ENCODE measurements at places on chromosomes 5 and 9.

- DNase-seq, result no peak
Observed at GRCh38 chr5:78727786-78728761, 79.5 kb upstream of the LHFPL2 start.

DNA sequence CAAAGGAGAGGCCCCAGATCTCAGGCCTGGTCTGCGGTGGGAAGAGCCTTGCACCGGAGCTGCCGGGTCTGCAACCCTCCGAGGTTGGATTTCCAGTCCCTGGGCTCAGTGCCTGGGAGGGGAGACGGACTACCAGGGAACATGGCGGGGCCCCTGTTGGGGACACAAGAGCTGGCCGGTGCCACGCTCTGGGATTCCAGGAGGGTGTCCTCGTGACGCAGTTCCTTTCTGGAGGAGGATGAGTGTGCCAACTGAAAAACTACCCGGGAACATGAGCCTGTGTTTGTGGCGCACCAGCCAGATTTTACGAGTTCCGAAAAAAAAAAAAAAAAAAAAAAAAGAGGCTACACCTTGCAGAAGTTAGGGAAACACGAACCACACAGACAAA is 9.0 kb downstream of the NRARP start:
- no peak for DNase-seq

DNA sequence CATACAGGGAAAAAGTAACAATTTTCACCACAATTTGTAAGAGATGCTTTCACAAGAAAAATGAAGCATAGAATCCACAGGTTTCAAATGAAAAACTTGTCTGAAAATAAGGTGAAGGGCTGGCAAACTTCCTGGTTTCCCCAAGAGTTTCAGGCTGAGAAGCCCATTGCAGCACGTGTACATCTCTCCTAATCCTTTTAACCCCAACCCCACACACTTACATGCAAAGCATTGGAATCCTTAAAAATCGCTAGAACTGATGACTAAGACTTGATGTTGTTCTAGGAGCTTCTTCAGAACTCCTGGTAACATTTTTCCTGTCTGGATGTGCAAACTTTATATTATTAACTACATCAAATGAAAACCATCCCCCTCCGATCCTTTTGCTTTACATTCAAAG is 317.8 kb upstream of the RGMB start:
- no peak for DNase-seq

- no peak for DNase-seq
Observed at GRCh38 chr5:5583023-5583765, 160.7 kb downstream of the ICE1 start.

DNA sequence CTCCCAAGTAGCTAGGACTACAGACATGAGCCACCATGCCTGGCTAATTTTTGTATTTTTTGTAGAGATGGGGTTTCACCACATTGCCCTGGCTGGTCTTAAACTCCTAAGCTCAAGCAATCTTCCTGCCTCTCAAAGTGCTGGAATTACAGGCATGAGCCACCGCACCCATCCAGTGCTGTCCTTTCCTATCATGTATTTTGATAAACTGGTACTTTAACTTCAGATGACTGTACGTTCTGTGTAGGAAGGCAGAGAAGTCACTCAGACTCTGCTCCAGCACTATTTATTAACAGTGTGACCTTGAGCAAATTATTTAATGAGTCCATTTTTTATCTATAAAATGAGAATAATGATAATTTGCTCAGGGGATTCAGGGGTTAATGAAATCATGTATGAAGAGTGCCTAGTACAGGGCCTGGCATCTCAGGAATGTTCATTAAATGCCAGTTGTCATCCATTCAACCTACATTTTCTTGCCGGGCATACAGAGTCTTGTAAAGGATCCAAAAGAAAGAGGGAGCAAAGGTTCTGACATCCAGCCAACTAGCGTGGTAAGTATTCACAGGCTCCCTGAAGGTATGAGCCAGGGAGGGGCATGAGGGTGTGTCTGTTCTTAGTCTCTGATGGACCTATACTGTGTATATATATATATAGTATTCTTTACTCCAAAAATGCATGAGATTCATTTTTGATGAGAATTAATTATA is 201.9 kb downstream of the PBX3 start:
- DNase-seq, result no peak

GRCh38 chr5:33049298-33049697 is 338.2 kb downstream of the NPR3 start:
- DNase-seq, result no peak

GRCh38 chr9:83182071-83182470 is 119.1 kb upstream of the RASEF start:
- DNase-seq, result no peak

GRCh38 chr9:137224830-137225694 is at the start of gene CYSRT1:
Gene CYSRT1 (plus strand): TSS chr9:137225174. CDS start chr9:137225622, 448 bp downstream.
- no peak for DNase-seq

DNA sequence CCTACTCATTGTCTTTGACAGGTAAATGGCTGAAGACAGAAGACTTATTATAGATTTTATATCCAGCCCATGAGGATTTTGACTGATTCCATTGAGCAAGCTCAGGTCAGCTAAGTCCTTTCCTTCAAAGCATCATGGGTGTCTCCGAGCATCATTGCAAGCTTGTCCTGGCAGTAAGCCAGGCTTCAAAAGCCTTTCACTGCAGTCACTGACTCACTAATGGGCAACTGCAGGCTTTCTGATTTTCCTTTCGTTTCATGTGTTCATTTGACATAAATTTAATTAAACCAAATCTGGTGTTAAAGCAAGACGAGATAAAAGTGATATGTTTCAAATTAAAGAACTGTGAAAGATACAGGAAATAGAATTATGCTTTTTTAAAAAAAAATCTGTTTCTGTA is 426.2 kb downstream of the ANXA1 start:
- DNase-seq, result no peak

DNA sequence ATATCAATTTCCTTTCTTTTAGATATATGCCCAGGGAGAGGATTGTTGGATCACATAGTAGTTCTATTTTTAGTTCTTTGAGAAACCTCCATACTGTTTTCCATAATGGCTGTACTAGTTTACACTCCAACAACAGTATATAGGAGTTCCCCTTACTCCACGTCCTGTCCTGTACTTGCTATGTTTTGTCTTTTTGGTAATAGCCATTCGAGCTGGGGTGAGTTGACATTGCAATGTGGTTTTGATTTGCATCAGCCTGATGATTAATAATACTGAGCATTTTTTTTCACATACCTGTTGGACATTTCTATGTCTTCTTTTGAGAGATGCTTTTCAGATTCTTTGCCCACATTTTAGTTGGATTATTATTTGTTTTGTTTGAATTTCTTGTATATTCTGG is 445.9 kb downstream of the NTRK2 start:
- no peak for DNase-seq

- DNase-seq, result no peak
Observed at GRCh38 chr5:179345433-179346321, at the start of gene ADAMTS2. Gene ADAMTS2 (minus strand): TSS chr5:179345461. CDS start chr5:179345328, 133 bp downstream.

DNA sequence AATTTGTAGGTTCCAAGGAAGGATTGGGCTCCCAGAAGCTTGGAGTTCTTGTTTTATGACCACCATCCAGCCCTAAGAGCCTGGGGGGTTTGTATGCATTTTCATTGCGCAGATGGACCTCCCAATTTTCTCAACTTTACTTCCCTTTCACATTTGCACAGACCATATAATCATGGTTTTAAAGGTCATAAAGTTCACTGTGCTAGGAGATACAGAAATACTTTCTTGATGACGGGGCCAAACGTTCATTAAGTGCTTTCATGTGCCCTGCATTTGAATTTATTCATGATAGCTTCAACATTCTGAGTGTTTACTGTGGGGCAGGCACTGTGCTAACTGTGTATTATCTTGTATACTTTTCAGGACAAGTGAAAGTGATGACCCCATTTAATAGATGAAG is 51.5 kb downstream of the WWC1 start:
- DNase-seq, result no peak

DNA sequence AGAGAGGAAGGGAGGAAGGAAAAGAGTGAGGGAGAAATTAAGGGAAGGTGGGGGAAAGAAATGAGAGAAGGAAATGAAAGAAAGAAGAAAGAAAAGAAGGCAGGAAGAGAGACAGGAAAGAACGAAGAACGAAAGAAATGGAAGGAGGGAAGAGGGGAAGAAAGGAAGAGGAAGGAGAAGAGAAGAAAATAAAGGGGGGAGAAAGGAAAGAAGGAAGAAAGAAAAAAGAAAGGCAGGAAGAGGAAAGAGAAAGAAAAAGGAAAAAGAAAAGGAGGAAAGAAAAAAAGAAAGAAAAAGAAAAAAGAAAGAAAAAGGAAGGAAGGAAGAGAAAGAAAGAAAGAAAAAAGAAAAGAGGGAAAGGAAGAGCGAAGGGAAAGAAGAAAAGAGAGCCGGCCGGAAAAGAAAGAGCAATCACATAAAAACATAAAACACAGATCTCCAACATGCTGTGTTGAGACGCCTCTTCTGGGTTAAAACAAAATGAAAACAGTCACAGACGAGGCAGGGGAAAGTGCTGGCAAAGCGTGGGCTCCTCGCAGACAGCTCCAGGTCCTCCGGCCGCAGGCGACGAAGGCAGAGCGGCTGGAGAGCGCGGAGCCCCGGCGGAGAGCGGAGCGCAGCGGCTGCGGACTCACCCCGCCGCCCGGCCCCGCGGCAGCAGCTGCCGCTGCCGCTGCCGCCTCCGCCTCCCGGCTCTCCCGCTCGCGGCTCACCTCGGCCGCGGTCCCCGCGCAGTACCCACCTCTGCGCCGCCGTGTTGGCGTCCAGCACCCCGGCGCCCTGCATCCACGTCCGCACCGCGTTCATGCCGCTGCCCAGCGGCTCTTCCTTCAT is 896 bp downstream of the EBF1 start:
- no peak for DNase-seq

DNA sequence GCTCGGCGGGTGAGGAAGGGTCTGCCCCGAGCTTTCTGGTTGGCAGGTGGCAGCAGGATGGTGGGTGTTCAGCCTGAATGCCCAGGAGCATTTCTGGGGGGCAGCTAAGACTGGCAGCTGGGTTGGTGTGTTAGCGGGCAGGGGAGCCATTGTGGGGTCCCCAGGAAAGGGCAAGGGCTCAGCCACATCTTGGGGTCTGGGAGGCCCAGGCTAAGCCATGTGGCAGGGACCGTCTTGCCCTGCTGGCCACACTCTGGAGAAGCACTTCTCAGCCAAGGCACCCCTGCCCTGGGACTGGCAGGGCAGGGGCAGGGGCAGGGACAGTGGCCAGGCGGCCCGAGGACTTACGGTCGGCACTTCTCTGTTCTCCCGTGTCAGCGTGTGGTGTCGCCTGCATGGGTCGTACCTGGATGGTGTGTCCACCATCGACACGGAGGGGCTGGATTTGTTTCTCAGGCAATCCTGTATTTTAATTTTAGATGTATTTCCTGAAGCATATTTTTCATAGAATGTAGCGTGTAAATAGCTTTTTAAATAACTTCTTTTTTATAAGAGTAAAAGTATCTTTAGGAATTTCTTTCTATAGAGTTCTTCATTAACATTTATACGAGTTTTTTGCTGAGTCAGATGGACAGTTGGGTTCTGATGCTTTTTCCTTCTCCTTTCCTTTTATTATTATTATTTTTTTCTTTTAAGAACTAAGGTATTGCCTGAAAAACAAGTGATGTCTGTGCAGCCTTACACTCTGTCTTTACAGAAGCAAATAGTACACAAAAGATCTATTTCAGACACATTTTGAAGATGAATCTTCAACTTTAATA is 102.0 kb downstream of the PHF2 start:
- DNase-seq, result no peak

DNA sequence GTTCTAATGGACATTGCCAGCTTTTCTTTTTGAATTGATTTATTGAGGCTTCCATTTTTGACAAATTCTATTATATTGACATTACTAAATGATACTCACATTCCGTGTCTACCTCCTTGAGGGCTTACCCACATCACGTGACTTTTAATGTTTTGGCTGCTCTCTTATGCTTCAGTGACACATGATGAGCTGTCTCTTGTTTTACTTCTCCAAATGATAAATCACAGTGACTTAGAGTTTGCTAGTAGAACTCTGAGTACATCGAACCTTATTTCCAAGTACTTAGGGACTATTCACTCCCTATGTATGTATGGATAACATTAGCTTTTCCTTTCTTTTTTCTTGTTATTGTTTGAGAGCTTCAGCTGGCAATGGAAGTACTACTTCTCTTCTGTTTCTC is 169.8 kb upstream of the KCNN2 start:
- DNase-seq, result no peak

GRCh38 chr9:125929846-125930245 is 182.7 kb downstream of the PBX3 start:
- DNase-seq, result no peak

GRCh38 chr9:78676623-78677022 is 379.7 kb downstream of the PSAT1 start:
- DNase-seq, result no peak

GRCh38 chr9:12060811-12061210 is 632.4 kb upstream of the TYRP1 start:
- no peak for DNase-seq

DNA sequence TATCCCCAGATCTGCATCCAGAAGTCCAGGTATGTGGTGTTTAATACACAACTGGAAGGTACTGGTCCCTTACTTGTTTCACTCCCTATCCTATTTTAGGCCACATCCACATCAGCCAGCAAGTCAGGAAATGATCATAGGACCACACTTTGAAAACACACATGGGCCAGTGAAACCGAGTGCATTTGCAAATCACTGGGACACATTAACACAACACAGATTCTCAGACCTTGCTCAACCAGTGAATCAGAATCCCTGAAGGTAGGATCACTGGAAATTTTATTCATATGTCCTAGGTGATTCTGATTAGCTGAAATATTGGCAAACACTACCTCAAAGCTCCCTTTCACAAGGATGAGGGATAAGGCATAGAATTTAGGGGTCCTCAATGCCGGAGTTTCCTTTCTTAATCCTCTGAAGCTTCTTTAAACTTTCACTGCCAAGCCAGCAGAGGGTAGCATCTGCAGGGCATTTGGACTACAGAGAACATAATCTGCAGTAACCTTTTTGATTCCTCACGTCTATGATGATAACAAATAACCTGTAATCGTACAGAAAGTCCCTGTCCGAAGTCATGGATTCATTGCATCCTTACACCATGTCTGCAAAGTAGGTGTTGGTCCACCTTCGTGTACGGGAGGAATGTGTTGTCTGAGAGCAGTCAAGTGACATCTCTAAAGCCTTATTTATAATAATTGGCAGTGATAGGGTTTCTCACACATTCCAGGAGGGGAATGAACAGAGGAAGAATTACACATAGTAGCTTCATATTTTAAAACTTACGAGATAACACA is 11.0 kb upstream of the ABLIM3 start:
- DNase-seq, result no peak

DNA sequence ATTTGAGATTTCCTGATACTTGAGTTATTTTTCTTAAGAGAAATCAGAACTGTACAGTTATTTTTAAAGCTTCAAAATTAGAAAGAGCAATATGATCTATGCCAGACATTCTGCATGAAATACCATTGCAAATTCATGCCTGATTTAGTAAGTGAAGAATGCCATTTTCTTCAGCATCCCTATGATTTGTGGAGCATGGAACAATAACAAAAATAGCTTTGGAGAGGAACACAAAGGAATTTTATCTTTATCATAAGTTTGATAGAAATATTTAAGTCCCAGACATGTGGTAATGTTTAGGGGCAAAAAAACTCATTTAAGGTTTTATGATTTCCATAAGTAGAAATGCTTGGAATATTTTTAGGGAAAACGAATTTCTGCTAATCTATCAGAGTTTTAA is 1863.4 kb downstream of the EFNA5 start:
- DNase-seq, result no peak

- DNase-seq, result no peak
Observed at GRCh38 chr9:15333376-15333881, 26.4 kb upstream of the TTC39B start.

All from stimulated activated CD8-positive, alpha-beta memory T cell treated with anti-CD3 and anti-CD28 coated beads, Interleukin-2, amount 100 ng/mL, for 1 hour (primary cell).